Activated CD4-positive, alpha-beta memory T cell treated with anti-CD3 and anti-CD28 coated beads, Interleukin-2, amount 10 ng/mL, durations not matched to agents 7 days and 5 days (primary cell): ENCODE measurements at places on chromosomes 6 and 20.

- no peaks in the 10 kb centered on the region for H3K27me3 ChIP-seq
- H3K36me3 ChIP-seq: no peaks in the 10 kb centered on the region
- H3K4me3 ChIP-seq: no peak overlapping the region
- DNase-seq: no peak
- no peak overlapping the region for H3K27ac ChIP-seq
Measured at GRCh38 chr6:141965016-141965545, 167.6 kb upstream of the GJE1 start.

DNA sequence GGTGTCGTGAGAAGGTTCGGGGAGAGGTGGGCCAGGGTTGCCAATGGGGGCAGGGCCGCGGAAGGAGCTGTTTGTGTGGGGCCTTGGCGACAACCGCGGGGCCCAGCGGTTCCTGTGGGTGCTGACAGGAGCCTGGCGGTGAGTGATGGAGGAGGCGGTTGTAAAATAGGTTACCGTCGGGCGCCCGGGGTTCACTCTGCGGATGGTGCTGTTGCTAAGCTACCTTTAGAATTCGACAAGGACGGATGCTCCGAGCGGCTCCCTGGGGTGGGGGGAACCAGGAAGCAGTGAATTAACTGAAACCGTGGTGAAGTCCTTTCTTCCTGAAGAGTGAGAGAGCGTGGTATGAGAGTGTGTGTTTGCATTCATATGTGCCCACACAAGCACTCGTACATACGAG, 61.7 kb downstream of the CDH22 start:
- H3K4me3 ChIP-seq: no peak overlapping the region
- no peaks in the 10 kb centered on the region for H3K36me3 ChIP-seq
- DNase-seq: no peak
- H3K4me1 ChIP-seq: peaks cover 7% of the 10 kb centered on the region
- peaks cover 57% of the 10 kb centered on the region for H3K27me3 ChIP-seq
- H3K27ac ChIP-seq: no peak overlapping the region

GRCh38 chr6:121865811-121866210, 430.4 kb downstream of the GJA1 start:
- no peak overlapping the region for H3K4me3 ChIP-seq
- no peaks in the 10 kb centered on the region for H3K27me3 ChIP-seq
- H3K4me1 ChIP-seq: no peaks in the 10 kb centered on the region
- no peaks in the 10 kb centered on the region for H3K36me3 ChIP-seq
- no peak for DNase-seq

DNA sequence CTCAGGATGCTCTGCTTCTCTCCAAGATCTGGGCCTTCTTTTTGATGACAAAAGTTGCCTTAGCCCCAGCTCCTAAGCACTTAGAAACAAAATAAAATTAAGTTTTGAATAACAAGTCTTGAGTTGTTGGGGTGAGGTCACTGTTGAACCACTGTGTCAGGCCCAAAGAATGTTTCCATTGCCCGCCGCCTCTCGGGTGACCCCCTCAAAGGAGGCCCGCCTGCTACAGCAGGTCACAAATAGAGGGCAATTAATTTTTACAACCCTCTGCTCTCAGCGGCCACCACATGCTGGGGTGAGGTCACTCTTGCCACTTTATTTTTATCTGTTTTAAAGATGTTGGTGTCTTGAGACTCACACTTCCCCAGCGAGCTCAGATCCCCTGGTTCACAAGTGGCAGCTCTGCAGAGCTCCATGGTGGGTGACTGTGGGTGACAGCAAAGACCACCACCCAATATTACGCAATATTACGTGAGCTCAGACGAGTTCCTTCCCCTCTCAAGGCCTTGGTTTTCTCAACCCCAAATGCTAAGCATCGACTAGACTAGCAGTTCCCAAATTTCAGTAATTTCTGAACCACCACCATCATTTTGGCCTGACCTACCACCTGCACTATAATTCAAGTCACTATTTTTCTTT, 247.7 kb upstream of the PMEPA1 start:
- no peaks in the 10 kb centered on the region for H3K4me1 ChIP-seq
- H3K4me3 ChIP-seq: no peak overlapping the region
- H3K27ac ChIP-seq: no peak overlapping the region
- no peaks in the 10 kb centered on the region for H3K27me3 ChIP-seq
- no peak for DNase-seq

DNA sequence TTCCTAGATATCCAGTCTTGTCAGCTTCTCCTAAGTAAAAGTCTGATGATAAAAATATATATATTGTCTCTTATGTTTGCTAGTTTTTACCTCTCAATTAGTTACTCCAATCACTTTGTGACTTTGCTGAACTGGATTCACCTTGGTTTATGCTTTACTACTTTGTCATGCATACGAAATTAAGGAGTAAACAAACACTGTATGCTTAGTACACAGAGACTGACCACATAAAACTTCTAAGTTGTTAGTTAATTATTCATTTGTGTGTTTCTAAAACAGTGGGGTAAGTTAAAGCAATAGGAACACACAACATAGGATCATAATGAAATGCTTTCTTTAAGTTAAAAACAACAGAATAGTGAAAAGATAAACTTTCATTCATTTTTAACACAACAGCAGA, 877.3 kb upstream of the MAP3K7 start:
- no peaks in the 10 kb centered on the region for H3K36me3 ChIP-seq
- H3K27ac ChIP-seq: no peak overlapping the region
- H3K4me3 ChIP-seq: no peak overlapping the region
- H3K27me3 ChIP-seq: no peaks in the 10 kb centered on the region
- H3K4me1 ChIP-seq: no peaks in the 10 kb centered on the region

DNA sequence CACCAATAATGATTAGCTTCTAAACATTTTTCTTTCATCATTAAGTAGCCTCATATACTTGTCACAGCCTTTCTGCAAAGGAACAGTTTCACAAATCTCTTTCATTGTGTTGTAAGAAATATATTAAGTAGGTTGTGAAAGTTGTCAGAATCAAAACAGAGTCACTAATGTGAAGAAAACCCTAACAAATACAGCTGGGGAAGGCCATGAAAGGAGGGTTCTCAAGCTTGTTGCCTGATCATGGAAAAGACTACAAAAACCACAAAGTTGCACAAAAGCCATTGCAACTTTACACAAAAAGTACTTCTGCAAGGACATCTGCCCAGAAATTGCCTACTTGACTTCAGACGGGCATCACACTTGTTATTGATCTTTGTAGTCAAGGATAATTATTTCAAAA, 216.1 kb downstream of the ALDH8A1 start:
- DNase-seq: no peak
- H3K4me1 ChIP-seq: no peaks in the 10 kb centered on the region
- H3K4me3 ChIP-seq: no peak overlapping the region
- peaks cover 20% of the 10 kb centered on the region for H3K27me3 ChIP-seq
- no peak overlapping the region for H3K27ac ChIP-seq

DNA sequence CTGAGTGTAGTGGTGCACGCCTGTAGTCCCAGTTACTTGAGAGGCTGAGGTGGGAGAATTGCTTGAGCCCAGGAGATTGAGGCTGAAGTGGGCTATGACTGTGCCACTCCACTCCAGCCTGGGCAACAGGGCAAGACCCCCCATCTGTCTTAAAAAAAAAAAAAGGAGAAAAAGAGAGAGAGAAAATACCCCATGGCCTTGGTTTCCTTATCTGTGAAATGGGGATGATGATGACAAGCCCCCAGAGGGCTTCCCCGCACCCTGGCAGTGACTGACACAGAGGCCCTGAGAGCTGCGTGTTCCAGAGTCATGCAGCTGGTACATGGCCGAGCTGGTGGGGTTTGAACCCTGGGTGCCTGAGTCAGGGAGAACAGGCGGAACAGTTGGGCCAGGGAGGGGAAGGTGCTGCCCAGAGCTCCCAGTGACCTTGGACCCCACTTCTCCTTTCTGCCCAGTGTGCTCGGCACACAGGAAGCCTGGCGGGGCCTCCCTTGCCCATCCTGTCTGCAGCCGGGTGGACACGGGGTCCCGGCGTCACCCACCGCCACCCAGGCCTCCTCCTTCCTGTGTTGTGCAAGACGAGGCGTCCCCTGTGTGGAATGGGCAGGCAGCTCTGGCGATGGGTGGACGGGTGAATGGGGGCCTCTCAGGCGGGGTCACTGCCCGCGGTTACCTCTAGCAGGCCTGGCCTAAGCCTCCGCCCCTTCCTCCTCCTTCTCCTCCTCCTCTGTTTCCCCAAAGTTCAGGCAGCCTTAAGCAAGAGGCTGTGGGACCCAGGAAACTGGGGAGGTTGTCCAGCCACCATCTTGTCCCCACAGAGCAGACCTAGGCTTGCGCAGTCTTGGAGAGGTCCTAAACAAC, 84.2 kb downstream of the CEBPB start:
- H3K36me3 ChIP-seq: no peaks in the 10 kb centered on the region
- DNase-seq: no peak
- H3K4me3 ChIP-seq: no peak overlapping the region

- H3K4me3 ChIP-seq: no peak overlapping the region
- peaks cover 33% of the 10 kb centered on the region for H3K27me3 ChIP-seq
- no peak for DNase-seq
- no peak overlapping the region for H3K27ac ChIP-seq
- H3K36me3 ChIP-seq: no peaks in the 10 kb centered on the region
Measured at GRCh38 chr6:112204350-112204706, 50.0 kb downstream of the LAMA4 start.

GRCh38 chr20:41643504-41643938, 25.3 kb upstream of the CHD6 start:
- no peak overlapping the region for H3K4me3 ChIP-seq
- H3K36me3 ChIP-seq: no peaks in the 10 kb centered on the region
- peaks cover 23% of the 10 kb centered on the region for H3K27me3 ChIP-seq
- no peak overlapping the region for H3K27ac ChIP-seq

GRCh38 chr6:33160728-33161344, 31.4 kb downstream of the COL11A2 start:
- H3K36me3 ChIP-seq: no peaks in the 10 kb centered on the region
- no peak for DNase-seq
- no peak overlapping the region for H3K27ac ChIP-seq
- H3K4me1 ChIP-seq: peaks cover 17% of the 10 kb centered on the region

- no peaks in the 10 kb centered on the region for H3K36me3 ChIP-seq
- no peaks in the 10 kb centered on the region for H3K27me3 ChIP-seq
- no peak overlapping the region for H3K4me3 ChIP-seq
- no peak overlapping the region for H3K27ac ChIP-seq
- no peak for DNase-seq
Measured at GRCh38 chr6:124254941-124255685, 451.4 kb downstream of the NKAIN2 start.

DNA sequence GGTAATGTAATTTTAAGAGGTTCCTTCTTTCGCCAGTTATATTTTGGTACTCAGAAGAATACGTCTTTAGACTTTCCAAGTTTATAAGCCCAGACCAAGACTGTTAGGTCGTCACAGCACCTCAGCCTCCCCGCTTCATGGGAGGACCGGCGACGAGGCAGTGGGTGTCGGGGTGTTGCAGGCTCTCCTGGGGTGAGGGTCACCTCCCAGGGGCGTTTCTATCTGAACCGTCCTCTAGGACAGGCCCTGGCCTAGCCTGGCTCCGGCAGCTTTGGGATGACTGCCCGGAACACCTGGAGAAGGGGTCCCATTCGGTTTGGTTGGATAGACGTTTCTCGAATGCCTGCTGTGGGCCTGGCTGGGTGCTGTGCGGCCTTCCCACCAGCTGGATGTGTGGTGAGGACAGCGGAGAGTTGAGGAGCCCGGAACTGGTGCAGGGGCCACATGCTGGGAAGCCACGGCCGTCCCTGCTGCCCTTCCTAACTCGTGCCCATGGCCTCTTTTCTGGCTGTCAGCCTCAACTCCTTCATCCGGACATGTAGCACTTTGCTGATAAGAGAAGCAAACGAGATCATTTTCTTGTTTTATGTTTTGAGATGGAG, 1.1 kb downstream of the OSBPL2 start:
- H3K4me3 ChIP-seq: peak overlapping the region; percentile 75
- H3K27me3 ChIP-seq: no peaks in the 10 kb centered on the region
- H3K27ac ChIP-seq: peak overlapping the region; percentile 72
- no peak for DNase-seq
- H3K4me1 ChIP-seq: peaks cover 42% of the 10 kb centered on the region

- peaks cover 55% of the 10 kb centered on the region for H3K36me3 ChIP-seq
- DNase-seq: no peak
- peak overlapping the region; percentile 93 for H3K4me3 ChIP-seq
Measured at GRCh38 chr6:41071501-41071922, 644 bp downstream of the OARD1 start.

GRCh38 chr20:16955971-16956370, 207.8 kb downstream of the OTOR start:
- no peak for DNase-seq
- no peak overlapping the region for H3K4me3 ChIP-seq
- no peaks in the 10 kb centered on the region for H3K36me3 ChIP-seq
- H3K27me3 ChIP-seq: no peaks in the 10 kb centered on the region
- no peaks in the 10 kb centered on the region for H3K4me1 ChIP-seq
- H3K27ac ChIP-seq: no peak overlapping the region

- no peaks in the 10 kb centered on the region for H3K36me3 ChIP-seq
- no peak for DNase-seq
- H3K27ac ChIP-seq: no peak overlapping the region
- no peak overlapping the region for H3K4me3 ChIP-seq
- no peaks in the 10 kb centered on the region for H3K27me3 ChIP-seq
Measured at GRCh38 chr6:107264357-107264840, 149.1 kb upstream of the BEND3 start.

DNA sequence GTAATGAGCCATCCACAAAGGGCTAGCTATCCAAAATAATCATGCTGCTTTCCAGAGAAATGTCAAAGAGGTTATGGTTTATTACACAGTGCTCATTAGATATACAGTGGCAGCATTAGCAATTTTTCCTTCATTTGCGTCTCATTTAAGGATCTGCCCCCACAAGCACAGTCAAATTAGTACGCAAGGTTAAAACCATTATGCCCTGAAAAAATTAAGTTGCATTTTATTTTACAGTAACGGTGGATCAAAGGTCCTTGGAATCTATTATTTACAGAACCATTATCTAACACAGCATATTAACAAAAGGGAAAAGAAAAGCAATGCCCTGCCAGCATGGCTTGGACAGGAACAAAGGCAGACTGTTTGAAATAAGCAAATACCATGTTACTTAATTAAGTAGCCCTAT, 144.8 kb downstream of the PDSS2 start:
- H3K36me3 ChIP-seq: no peaks in the 10 kb centered on the region
- no peaks in the 10 kb centered on the region for H3K27me3 ChIP-seq
- H3K4me3 ChIP-seq: no peak overlapping the region
- H3K4me1 ChIP-seq: no peaks in the 10 kb centered on the region
- DNase-seq: no peak

GRCh38 chr20:57656821-57657534, 36.8 kb upstream of the ZBP1 start:
- H3K27me3 ChIP-seq: peaks cover 2% of the 10 kb centered on the region
- H3K4me3 ChIP-seq: no peak overlapping the region
- peak; percentile 12 for DNase-seq
- no peak overlapping the region for H3K27ac ChIP-seq
- no peaks in the 10 kb centered on the region for H3K36me3 ChIP-seq

GRCh38 chr6:34065466-34066217, 80.2 kb downstream of the GRM4 start:
- H3K36me3 ChIP-seq: no peaks in the 10 kb centered on the region
- H3K4me1 ChIP-seq: no peaks in the 10 kb centered on the region
- H3K27me3 ChIP-seq: no peaks in the 10 kb centered on the region
- DNase-seq: no peak
- no peak overlapping the region for H3K27ac ChIP-seq

GRCh38 chr20:51412333-51412871, 130.1 kb downstream of the NFATC2 start:
- peaks cover 67% of the 10 kb centered on the region for H3K36me3 ChIP-seq
- no peaks in the 10 kb centered on the region for H3K27me3 ChIP-seq
- H3K27ac ChIP-seq: peak overlapping the region; percentile 81

- no peaks in the 10 kb centered on the region for H3K36me3 ChIP-seq
- no peaks in the 10 kb centered on the region for H3K27me3 ChIP-seq
- peak; percentile 42 for DNase-seq
- no peak overlapping the region for H3K4me3 ChIP-seq
- H3K27ac ChIP-seq: no peak overlapping the region
Measured at GRCh38 chr6:142566628-142567396, 265.0 kb downstream of the ADGRG6 start.
